Left lung (tissue), 14 donors: ENCODE measurements at places on chromosomes 3 and 15. TPM values are rescaled to one million over a fixed set of nuclear protein-coding genes. Genes with fewer than 3 reads are reported as not detected.

PLEKHO2 gene
- 23.9 TPM for polyA plus RNA-seq

- no peak for DNase-seq
Measured at GRCh38 chr15:58992181-58992580, 4.7 kb downstream of the RNF111 start.

DNA sequence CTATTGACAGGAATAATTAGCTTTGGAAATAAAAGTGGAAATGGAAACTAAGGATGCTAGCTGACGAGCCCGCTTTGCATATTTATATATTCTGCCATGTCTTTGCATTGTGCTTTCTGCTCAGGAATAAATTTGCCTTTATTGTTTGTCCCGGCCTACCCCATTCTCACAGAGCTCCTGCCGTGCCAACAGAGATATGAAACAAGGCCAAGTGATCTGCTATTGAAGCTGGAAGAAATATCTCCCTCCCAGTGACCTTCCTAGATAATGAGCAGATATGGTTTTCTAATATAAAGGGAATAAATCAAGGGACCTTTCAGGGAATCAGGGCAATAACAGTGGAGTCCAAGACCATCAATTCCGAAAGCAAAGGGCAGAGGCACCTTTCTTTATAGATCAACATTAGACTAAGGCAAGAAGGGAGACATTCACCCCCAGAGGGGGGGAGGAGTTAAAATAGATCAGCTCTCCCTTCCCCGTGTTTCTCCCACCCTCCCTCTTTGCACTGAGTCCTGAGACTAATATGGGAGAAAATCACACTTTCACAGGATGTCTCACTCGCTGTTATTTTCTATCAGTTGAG is 664.6 kb downstream of the AGBL1 start:
- DNase-seq, result no peak

DNA sequence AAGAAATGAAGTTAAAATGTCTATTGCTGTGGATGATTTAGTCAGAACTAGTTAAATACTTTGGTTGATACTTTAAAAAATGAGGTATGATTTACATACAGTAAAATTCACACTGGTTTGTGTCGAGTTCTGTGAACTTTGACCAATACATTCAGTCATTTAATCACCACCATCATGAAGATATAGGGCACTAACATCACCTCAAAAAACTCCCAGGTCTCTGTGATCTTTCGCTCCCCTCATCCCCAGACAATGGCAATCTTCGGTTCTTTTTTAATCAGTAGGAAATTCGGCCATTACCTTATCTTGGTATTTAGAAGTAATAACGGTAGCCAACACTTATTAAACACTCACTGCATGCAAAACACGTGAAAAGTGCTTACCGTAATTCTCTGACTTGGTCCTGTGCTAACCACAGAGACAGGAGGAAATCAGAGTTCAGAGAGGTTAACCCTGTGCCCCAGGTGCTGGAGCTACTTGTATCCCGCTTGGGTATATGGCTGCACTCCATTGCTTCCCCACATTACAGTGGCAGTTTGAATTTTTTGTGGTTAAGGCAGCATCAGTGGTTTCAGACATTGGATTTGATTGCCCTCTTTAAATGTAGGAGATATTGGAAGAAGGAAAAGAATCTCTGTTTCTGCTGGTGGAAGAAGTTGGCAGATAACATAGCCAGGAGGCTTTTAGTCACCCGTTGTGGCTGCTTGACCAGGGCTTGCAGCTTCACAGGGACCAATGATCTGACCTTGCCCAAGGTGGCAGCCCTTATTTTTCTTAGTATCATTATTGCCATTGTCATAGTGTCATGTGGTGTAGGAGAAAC is 4.2 kb downstream of the PLCL2 start:
- no peak for DNase-seq

VILL gene
- polyA plus RNA-seq, result 25.2 TPM

ZMAT3 gene
- 5.3 TPM for polyA plus RNA-seq

GPR156 gene
- polyA plus RNA-seq, result 2.1 TPM

SEMA6D gene
- 36.9 TPM for polyA plus RNA-seq

- DNase-seq, result no peak
Measured at GRCh38 chr15:27617013-27617412, 482.1 kb downstream of the OCA2 start.

GRCh38 chr3:3998140-3998922 is 199.1 kb downstream of the LRRN1 start:
- DNase-seq, result no peak

DNA sequence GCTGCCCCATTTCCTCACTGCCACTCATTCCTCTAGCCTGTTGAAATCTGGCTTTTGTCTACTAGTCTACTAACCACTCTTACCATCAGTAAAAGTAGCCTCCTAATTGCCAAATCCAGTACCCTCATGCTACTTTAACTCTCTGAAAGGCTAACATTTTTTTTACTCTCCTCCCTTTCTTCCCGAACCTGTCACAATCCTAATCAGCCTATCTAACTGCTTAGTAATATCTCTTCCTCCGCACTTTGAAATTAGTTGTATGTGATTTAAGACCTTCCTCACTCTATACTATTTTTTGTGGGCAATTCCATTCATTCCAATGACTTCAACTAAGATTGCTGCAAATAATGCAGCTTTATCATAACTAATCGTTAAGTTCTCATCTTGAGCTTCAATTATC is 3.7 kb downstream of the SENP7 start:
- no peak for DNase-seq

GRCh38 chr3:145898487-145898886 is 262.5 kb downstream of the PLOD2 start:
- DNase-seq, result no peak

BNC1 gene
- 0.99 TPM for polyA plus RNA-seq

DNA sequence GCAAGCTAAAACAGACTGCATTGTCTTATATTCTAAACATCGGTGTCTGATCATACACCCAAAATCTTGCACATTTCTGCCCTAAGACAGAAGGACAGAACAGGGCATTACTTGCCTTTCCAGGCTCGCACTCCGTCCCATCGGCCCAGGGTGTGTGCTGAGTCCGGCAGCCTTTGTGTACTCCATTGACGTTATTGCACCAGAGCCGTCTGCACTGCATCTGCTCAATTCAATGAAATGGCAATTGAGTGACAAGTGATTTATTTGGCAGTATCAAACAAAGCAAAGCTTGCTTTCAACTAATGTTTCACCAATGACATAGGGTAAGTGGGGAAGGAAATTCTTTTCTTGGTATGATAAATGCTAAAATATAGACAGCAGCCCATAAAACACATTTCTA is 40.0 kb downstream of the ADAMTS9 start:
- no peak for DNase-seq

DNA sequence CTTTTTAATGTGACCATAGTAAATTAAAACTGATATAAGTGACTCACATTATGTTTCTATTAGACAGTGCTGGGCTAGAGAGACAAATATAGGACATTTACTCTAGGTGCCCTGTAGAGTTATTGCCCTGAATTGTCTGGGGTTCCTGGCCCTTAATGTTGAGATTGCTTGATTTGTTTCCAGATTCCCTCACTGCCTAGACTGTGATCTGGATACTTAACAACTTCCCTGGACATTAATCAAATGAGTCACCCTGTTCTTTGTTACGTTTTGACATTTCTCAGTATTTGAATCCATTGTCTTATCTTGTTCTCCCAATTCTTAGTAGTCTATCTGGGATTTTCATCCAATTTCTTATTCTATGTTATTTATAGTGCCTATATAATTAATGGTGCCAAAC is 65.8 kb downstream of the DTWD1 start:
- no peak for DNase-seq

- no peak for DNase-seq
Measured at GRCh38 chr3:159627634-159628033, 361.0 kb upstream of the IL12A start.

DNA sequence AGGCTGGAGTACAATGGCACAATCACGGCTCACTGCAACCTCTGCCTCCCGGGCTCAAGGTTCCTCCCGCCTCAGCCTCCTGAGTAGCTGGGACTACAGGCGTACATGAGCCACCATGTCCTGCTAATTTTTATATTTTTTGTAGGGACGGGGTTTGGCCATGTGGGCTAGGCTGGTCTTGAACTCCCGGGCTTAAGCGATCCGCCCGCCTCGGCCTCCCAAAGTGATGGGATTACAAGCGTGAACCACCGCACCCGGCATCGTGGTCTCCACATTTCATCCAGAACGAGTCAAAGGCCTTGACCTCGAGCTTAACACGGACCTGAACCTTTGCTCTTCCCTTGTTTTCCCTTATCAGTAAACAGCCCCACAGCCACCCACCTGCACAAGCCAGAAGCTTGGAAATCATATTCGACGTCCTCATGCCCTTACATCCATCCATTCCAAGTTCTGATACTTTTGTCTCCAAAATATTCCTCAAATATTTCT is 1.4 kb upstream of the PTPN23 start:
- DNase-seq, result no peak

LRRK1 gene
- 3.9 TPM for polyA plus RNA-seq

- no peak for DNase-seq
Measured at GRCh38 chr3:13025090-13025489, 48.1 kb downstream of the IQSEC1 start.

GRCh38 chr3:141384157-141384556 is 15.9 kb downstream of the ZBTB38 start:
- no peak for DNase-seq

GRCh38 chr3:168467115-168467714 is 371.5 kb upstream of the GOLIM4 start:
- no peak for DNase-seq

GRCh38 chr3:117489663-117490079 is 780.1 kb downstream of the TUSC7 start:
- no peak for DNase-seq

- DNase-seq, result no peak
Measured at GRCh38 chr3:194046995-194047645, 88.8 kb upstream of the HES1 start.

FAM81A gene
- 3.4 TPM for polyA plus RNA-seq

DNA sequence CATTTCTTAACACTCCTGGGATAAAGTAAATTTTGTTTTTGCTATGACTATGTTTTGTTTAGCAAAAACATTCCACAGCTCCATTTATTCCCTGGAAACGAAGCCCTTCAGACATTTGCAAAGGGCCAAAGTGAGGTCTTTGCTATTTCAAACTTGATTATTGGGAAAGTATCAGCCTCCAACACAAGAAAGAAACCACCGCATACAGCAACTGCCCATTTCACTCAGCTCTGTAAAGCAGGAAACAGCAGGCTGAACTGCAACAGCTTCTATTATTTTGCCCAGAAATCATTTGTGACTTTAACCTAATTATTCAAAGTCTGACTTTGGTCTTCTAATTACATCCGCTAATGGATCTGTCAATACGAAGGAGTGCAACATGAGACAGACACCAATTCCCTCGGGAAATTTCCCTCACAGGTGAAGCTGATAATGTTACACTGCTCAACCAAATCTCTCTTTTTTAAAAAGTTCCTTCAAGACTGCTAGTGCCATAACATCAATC is 72.1 kb downstream of the RFTN1 start:
- no peak for DNase-seq

GRCh38 chr3:94299716-94300115 is 236.9 kb downstream of the NSUN3 start:
- no peak for DNase-seq
